Stimulated activated naive CD4-positive, alpha-beta T cell treated with Interleukin-2 at 50 U/mL for 16 hours (primary cell): ENCODE measurements at places on chromosomes 2 and 18.

DNA sequence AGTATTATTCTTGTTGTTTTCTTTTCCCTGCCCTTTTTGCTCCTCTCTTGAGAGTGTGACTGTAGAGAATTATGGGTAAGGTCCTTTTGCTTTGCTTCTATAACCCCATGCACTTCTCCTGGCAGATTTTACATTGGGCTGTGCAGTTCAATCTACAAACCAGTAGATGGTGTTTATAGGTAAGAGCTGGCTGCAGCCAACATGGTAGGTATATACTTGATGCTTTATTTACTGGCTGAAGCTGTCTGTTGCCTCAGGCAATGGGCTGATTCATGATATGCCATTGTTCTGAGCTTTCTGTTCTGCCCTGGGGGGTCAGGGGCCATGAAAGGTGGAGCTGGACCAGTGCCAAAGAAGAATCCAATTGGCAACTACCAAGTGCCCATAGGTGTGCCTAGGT lies 48.3 kb upstream of the MYL1 start:
- DNase-seq = no peak

DNA sequence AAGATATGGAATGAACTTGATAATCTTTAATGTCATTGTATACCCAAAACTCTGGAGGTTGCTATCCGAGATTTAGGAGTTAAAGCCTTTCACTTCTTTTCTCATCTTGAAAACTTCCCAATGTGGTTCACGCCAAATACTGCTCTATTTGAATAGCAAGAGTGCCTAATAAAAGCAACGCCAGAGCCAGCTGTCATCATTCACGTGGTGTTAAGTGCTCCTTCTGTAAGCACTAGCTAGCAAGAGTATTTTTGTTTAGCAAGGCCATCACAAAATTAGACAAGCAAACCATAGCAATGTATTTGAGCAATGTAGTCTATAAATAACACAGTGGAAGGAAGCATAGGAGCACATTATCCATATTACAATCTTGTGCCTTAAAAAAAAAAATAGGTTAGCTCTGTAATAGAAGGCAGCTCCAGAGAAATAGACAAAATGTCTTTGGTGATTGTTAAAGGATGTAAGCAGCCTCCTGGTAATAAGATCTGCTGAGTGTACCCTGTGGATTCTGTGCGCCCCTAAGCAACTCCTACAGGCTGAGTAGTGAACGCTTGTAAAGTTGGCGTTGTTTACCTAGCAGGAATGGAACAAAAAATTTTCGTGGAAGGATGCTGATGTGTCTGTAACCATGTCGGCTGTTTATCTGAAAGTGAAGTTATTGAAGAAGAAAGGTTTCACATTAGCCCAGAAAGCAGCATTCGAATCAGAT lies 518.0 kb downstream of the CNTNAP5 start:
- DNase-seq = no peak

- DNase-seq = no peak
These were observed 297.1 kb upstream of the SESTD1 start for GRCh38 chr2:179561702-179562101.

- no peak for DNase-seq
These were observed 121.9 kb downstream of the TMEM18 start for GRCh38 chr2:555164-555922.

GRCh38 chr2:100699131-100699530 lies 120.8 kb upstream of the NPAS2 start:
- no peak for DNase-seq

DNA sequence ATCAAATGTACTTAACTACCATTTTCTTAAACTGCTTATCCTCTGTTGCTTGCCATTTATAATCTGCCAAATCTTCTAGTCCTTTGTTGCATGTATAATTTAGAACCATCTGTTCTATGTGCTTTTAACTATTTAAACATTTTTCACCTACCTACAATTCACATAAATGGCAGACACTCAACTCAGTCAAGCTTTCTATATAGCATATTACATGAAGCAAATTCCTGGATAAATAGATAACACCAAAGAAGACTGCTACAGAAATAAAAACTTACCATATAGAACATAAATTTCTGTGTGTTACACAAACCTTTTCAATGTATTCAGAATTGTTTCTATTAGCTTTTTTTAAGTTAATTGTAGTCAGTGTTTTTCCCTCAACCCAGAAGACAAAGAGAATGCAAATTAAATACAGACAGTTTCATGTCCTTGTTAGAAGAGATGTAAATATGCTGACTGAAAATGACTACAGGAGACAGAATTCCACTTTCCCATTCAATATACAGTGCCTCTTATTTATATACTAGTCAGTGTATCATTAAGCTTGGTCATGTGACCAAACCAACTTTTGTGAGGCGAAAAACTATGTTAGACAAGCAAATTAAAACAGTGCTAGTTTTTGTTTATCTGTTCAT lies 2.6 kb downstream of the BAZ2B start:
- no peak for DNase-seq
